Testis (tissue), 5 donors: ENCODE measurements at places on chromosomes 7 and 10. TPM values are rescaled to one million over a fixed set of nuclear protein-coding genes. Genes with fewer than 3 reads are reported as not detected.

Gene KLF14
- polyA plus RNA-seq = 1.7 TPM

Gene OR2A12
- not detected for polyA plus RNA-seq

Gene MUC3A
- 1.5 TPM for polyA plus RNA-seq

Gene KBTBD2
- polyA plus RNA-seq = 45.0 TPM

Gene NPFFR1
- polyA plus RNA-seq = 2.6 TPM

Gene CFAP70
- polyA plus RNA-seq = 57.2 TPM

Gene TMEM176B
- polyA plus RNA-seq = 69.3 TPM

Gene DNAJC12
- polyA plus RNA-seq = 16.0 TPM

Gene CDNF
- 46.7 TPM for polyA plus RNA-seq

Gene XPNPEP1
- 55.5 TPM for polyA plus RNA-seq

Gene FFAR4
- polyA plus RNA-seq = 1.3 TPM

Gene VKORC1L1
- 22.0 TPM for polyA plus RNA-seq

Gene OPALIN
- not detected for polyA plus RNA-seq

Gene CUEDC2
- 76.0 TPM for polyA plus RNA-seq

Gene HOXA10
- 1.6 TPM for polyA plus RNA-seq

Gene GDF2
- polyA plus RNA-seq = not detected

Gene PKD2L1
- polyA plus RNA-seq = 4.7 TPM

Gene ITGA8
- polyA plus RNA-seq = 6.9 TPM

Gene ZNF485
- polyA plus RNA-seq = 5.8 TPM

Gene DPY19L1
- 63.8 TPM for polyA plus RNA-seq

Gene LIPN
- polyA plus RNA-seq = not detected

Gene IL2RA
- polyA plus RNA-seq = 1.0 TPM

Gene ABCB8
- polyA plus RNA-seq = 34.9 TPM

Gene ACTL6B
- 2.1 TPM for polyA plus RNA-seq

Gene CDK14
- 19.5 TPM for polyA plus RNA-seq

Gene EFCAB10
- polyA plus RNA-seq = 50.9 TPM

Gene TCAF2
- polyA plus RNA-seq = 3.6 TPM

Gene IGF2BP3
- 17.8 TPM for polyA plus RNA-seq

Gene ZNF394
- polyA plus RNA-seq = 24.6 TPM

Gene GPR15LG
- polyA plus RNA-seq = not detected

Gene GFRA1
- 8.6 TPM for polyA plus RNA-seq

Gene SH2B2
- 4.6 TPM for polyA plus RNA-seq

Gene EPO
- 0.65 TPM for polyA plus RNA-seq

Gene TTYH3
- polyA plus RNA-seq = 35.6 TPM

Gene BICC1
- 8.7 TPM for polyA plus RNA-seq

Gene LIPM
- polyA plus RNA-seq = not detected
